ENCODE measurements at places on chromosomes 1 and 21.

GRCh38 chr1:43644558-43644957 lies 5.4 kb upstream of the KDM4A start:
- no peak for DNase-seq

DNA sequence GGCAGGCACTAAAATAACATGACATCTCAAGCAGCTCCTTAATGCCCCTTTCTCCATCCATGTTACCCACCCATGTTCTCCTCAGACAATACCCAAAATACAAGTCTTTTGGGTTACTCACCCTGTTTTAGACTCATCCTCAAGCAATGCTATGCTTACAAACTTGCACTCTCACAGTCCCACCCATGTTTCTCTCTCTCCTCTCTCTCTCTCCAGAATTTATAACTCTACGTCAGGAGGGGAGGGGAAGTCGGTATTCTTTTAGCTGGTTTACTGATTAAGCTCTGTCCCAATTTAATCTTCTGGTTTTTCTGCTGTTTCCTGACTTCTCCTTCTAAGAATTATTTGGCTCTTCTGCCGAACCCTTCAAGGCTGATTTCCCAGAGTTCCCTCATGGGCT lies 98.0 kb upstream of the NR5A2 start:
- DNase-seq, result no peak

DNA sequence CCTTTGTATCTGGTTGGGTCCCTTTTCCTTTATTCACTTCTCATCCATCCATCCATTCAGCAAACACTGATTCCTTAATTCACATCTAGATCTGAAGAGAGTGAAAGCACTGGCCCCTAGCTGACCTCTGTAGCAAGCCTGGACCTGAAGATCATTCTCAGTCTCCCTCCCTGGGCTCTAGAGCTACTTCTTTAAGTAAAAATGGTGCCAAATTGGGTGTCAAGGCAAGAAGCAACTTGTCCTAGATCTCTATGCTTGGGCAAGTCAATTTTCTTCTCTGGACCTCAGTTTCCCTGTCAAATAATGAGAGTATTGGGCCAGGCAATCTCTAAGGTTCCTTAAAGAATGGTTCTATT lies 36.1 kb downstream of the PLXNA2 start:
- DNase-seq, result no peak

DNA sequence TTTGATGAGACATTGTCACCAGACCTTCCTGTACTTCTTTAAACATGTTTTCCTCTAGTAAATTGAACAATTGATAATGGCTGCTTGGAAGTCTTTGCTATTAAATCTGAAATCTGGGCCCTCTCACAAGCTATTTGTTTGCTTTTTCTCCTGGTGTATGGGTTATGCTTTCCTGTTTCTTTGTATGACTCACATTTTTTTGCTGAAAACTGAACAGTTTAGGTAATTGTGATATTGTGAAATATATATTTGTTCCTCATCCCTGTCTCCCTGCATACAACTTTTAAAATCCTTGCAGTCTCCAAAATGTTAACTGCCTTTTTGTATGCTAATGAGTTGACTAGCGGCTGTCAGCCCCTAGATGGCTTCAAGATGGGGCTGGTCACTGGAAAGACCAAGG lies 61.6 kb downstream of the MAP3K21 start:
- DNase-seq, result no peak

DNA sequence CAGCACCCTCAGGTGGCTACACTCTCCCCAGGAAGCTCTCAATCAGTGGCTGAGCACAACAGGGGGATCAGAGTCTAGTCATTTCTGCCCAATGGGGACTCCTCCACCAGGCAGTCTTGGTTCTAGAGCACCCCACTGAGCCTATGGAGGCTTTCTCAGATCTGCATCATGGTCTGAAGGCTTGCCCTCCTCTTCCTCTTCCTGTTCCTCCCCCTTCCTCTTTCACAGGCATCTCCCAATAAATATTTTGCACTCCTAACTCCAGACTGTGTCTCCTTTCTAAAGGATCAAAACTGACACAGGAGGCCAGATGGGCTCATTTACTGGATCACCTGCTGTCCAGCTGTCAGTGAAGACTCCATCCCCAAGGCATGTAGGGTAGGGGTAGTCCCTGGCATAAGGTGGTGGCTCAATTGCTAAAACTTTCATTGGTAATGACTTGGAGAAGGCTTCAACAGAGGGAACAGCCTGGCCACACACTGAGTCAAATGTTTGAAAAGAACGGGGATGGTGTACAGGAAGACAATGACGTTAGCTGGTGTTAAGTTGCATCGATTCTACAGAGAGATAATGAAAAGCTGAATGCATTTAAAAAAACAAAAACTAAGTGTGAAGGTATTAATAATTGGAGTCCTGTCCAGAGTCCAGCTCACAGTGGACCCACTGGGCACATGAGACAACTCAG lies 84.2 kb upstream of the SLC2A1 start:
- DNase-seq, result no peak

Data from activated effector memory CD4-positive, alpha-beta T cell treated with Interleukin-2 at 50 U/mL for 16 hours (primary cell).